Stimulated activated CD4-positive, alpha-beta T cell treated with anti-CD3 and anti-CD28 coated beads, Interleukin-2, amount 100 ng/mL, for 24 hours (primary cell): ENCODE measurements at places on chromosomes 11 and 22.

DNA sequence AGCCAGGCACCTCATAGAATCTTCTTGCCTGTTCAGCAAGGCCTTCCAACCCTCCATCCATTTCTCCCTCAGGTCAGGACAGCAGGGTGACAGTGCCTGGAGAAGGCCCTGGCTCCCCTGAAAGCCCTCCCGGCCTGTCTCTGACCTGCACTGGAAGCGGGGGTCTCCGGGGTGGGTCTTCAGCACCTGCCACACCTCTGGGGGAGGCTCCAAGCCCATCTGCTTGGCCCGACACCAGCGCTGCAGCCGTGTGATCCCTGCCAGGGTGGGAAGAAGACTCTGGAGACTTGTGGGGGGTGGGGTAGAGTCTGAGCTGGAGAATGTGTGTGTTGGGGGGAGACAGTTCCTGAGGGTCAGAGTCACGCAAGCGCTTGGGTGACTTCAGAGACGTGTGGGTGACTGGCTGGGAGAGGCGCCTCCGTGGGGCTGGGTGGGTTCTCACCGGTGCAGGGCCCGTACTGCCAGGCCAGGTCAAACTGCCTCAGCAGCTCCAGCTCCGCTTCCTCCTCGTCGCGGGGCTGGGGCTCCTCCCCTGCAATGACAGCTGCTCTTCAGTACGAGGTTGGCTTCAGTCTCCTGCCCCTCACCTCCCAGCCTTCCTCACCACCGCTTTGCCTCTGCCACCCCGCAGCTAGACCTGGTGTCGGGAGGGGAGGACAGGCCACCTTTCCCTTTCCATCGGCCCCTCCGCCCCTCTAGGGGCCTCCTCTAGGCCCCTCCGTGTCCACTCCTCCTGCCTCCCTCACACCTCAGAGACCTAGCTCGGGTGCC lies 615 bp downstream of the POLD4 start:
- no peak for DNase-seq

- no peak for DNase-seq
Measured at GRCh38 chr11:57315491-57315890, 9.3 kb downstream of the TNKS1BP1 start.

DNA sequence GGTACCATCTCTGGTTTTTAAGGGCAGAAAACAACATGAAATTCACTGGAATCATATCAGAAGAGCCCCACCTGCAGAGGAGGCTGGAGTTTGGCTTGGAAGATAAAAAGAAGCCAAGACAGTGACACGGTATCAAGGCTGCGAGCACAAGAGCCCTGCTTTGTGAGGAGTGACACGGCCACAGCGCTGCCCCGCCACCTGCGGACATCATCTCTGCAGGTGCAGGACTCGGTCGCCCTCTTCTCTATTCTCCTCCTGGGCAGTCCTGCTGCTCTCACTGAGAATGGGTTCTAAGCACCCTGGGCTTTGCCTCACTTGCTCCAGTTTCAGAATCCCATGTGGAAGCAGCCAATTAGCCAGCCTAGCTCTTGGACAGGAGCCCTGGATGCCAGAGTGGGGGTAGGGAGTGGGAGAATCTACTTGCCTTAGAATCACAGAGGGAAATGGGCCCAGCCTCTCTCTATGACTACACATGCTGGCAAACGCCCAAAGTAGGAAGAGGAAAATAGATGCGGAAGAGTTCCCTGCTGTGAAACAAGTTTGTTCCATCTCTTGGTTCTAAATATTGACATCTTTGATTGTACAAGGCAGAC lies 17.1 kb downstream of the APOL4 start:
- no peak for DNase-seq

GRCh38 chr11:111297696-111298095 lies 650 bp upstream of the POU2AF3 start:
- DNase-seq, result no peak

DNA sequence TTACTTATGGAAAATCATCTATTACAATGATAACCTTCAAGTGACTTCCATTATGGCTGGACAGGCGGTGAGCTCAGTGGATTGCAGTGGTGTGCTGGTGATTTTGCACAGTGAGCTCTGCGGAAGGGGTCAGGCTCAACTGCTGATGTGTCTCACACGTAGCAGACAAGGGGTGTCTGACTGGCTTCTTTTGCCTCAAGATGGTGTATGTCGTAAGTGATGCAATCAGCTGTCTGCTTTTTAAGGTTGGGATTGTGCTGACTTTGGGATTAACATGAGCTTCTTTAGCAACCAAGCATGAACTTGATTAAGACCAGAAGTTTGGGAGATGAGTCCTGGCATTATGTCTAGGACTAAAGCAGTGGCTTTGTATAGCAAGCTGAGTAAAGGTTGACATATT lies 49.5 kb downstream of the POLD3 start:
- DNase-seq, result no peak

DNA sequence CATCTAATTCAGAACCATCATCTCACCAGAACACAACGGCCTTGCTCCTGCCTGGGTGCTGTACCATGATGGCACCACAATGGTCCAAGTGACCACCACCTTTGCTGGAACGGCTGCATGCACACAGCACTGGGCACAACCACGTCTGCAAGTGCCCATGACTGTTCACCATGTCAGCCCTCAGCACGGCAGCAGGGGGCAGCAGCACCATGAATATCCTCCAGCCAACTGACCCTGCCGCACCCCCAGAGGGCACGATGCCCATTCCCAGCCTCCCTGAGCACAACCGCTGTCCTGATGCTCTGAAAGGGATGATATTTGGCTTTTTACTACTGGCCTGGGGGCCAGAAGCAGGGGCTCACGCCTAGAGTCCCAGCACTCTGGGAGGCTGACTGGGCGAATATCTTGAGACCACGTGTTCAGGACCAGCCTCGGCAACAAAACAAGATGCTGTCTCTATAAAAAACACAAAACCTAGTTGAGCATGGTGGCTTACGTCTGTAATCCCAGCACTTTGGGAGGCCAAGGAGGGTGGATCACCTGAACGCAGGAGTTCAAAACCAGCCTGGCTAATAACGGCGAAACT lies 25.7 kb downstream of the DRD4 start:
- peak; percentile 44 for DNase-seq

DNA sequence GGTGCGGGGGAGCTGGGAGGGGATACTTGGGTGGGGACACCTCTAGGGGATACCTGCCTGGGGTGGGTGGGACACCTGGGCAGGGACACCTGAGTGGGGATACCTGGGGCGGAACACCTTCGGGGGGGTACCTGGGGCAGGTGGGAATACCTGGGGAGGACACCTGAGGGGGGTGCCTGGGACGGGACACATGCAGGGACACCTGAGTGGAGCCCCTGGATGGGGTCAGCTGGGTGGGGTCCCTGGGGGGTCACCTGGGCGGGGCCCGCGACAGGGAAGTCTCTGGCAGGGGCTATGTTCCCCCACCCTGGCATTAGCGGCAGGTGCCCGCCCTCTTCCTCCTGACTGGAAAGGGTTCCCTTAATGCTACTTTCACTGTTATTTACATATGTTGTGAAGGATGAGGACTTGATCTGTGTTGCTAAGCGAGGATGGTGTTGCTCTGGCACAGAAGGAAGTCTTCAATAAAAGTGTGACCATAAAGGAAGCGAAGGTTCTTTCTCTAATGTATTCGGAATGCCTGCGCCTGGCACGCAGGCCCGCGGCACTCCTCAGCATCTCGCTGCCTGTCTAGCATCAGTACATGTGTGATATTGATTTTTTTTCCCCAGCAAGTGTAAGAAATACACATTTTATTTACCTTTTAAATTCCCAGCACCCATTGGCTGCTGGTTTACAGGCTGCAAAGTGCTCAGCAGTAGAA lies 801.7 kb downstream of the BRD1 start:
- DNase-seq, result no peak

DNA sequence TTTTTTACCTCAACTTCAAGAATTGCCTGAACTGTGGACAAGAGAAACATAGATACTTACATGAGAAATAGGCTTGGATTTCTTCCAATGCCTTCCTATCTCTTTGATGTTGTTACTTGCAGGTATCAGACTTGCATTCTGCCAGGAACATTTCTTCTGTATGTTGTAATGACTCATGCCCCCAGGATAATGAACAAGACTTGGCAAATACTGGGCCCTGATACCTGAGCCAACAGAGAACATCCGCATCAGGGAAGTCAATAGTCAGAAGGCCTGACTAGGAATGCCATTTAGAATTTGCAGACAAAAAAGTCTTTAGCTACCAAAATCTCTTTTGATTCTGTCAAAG lies 273.7 kb upstream of the KIRREL3 start:
- DNase-seq, result no peak

- peak; percentile 61 for DNase-seq
Measured at GRCh38 chr11:67024410-67024809, 1.5 kb downstream of the SYT12 start.

DNA sequence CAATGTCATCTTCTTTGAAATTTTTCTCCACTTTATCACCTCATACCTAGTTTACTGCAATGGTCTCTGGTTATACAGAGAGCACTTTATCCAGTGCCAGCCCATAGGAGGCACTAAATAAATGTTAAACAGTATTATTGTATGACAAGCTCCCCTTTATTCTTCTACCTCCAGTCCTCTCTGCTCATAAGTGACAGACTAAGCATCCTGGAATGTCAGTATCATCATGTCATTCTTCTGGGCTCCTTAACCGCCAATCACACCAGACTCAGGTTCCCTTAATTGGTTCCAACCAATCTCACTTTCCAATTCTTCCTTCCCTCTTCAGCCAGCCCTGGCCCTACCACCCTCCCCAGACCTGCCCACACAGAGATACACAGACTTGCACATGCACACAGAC lies 93.1 kb downstream of the RPL27A start:
- DNase-seq, result no peak

DNA sequence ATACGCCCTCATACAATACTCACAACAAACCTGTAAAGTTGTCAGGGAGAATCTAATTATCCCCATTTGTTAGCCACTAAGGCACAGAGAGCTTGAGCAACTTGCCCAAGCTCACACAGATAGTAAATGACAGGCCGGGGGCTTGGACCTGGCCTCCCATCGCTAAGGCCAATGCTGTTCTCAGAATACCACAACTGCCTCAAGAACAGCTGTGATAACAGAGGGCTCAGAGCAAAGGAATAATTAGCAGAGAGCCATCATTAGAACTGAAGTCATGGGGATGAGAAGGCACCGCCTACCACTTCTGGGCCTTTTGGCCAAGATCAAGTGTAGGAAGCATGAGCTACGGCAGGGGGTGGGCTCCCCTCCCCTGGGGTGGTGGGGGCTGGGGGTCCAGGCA lies 98.6 kb downstream of the FEZ1 start:
- DNase-seq, result no peak

DNA sequence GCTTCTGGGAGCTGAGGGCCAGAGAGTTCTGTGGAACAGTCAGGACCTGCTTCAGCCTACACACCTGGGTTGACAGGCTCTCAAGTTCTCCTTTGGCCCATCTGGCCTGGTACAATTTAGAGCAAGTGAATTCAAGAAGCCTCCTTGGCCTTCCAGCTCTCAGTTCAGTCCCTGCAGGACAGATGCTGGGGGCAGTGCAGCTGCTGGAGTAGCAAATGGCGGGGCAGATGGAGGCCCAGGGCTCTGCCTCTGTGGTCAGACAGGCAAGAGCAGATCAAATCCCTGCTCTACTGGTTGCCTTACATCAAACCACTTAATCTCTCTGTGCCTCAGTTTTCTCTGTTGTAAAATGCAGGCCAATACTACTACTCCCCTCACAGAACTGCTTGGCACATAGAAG lies 8.7 kb upstream of the KCNK7 start:
- no peak for DNase-seq

- DNase-seq, result no peak
Measured at GRCh38 chr11:113773092-113773415, 438 bp downstream of the ZW10 start.

GRCh38 chr11:113873236-113873626 lies 2.1 kb downstream of the USP28 start:
- no peak for DNase-seq

DNA sequence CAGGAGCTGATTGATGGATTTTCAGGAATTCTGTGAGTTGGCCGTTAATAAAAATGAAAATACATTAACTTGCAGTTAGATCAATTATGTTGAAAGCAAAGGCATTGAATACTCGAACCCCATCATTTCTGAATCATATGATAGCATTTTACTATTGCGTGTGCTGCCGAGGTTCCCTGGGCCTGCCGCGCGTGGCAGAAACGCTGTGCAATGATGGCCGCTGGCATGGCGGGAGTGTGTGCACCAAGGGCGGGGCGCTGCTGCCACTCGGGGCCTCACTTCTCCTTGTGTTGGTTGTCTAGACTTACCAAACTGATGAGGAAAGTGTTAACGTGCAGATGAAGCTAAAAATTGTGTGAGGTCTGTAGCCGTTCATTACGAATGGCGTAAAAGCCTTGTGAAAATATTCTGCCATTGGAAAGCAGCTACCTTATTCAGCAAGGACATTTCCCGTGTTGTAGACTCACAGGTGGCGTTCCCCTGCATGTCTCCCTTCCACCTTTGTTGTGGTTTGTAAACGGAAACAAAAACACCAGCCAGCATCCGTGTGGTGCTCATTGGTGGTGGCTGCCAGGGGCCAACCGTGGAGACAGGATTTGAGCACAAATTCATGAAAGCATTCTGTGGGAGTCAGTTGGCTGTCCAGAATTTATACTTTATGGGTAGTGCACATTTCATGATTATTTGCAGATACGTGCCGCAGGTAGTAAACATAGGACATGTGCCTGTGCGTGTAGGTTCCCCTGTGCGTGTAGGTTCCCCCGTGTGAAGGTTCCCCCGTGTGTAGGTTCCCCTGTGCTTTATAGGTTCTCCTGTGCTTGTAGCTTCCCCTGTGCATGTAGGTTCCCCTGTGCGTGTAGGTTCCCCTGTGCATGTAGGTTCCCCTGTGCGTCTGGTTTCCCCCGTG lies 5.9 kb upstream of the GRAMD4 start:
- DNase-seq, result peak; percentile 60

GRCh38 chr11:45233121-45233803 lies 52.9 kb downstream of the SYT13 start:
- DNase-seq, result peak; percentile 77

DNA sequence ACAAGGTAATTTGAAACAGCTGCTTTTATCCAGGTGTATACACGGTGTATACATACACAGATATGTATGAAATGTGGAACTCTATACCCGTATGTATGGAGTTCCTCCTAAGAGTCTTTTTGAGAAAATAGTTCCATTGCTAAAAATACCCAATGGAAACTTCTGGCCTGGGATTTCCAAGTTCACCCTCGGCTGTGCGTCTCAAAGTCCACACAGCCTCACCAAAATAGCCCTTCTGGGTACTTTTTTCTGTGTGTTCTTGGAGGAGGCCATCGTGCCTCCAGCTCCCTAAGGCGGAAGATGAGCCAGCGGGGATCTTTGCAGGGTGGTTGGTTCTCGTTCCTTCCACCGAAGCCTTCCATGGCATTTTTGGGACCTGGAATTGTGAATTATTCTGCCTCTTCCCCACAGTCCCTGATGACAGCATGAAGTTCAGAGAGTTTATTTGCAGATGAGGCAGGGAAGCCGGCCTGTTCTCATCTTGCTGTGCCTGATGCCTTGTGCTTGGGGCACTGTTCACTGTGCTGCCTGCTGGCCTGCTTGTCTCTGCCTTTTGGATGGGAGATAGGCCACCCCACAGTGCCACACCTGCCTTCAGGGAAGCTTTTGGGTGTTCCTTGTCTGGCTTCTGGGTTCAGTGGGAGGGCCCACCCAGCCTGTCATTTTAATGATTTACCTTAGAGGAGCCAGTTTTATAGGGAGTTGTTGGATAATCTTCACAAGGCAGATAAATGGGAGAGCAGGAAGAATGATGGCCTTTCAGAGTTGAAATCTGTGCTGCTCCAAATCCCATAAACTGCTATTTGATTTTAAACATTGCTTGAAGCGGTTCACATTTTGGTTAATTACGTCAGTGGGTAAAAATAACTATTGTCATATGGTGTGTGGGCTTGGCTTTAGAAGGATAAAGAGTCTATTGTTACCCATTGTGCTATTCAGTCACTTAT lies 112.7 kb upstream of the OR4B1 start:
- no peak for DNase-seq
